ENCODE measurements at places on chromosomes 11 and 22.

DNA sequence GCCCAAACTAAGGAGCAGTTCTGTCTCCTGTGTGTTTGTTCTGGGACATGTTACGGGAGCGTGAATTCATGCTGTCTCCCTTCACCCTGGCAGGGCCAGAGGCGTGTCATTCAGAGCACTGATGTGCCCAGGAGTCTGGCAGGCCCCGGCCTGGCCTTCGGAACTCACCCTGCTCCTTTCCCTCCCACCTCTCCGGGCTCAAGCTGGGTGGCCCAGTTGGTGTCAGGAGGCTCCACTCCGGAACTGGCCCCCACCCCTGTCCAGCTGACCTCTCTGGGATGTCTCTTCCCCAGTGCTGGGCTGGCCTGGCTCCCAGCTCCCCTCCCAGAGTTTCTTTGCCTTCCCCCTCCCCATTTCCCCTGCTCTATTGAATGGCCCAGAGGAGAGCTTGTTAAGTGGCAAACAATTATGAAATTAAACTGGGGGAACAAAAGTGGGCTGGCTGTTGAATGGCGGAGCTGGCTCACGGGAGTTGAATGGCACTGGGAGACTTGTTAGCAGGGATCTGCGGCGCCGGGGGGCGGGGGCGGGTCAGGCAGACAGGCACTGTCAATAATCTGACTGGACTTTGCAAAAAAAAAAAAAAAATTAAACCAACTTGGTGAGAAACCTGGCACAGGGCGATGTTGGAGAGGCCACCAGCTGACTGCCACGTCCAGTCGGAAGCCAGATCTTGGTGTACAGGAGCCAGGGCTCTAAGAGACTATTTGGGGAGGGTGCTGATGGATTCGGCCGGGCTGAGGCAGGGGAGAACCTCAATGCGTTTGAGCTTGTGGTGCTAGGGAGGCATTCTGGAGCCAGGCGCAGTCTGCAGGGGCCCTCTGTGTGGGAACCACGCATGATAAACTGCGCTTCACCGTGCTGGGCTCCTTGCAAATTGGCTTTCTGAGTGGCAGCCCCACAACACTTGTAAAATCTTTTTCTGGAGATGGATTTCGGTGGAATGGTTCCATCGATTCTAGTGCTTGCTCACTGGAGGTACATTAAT, 1.3 kb downstream of the MPPED1 start:
- DNase-seq: no peak

DNA sequence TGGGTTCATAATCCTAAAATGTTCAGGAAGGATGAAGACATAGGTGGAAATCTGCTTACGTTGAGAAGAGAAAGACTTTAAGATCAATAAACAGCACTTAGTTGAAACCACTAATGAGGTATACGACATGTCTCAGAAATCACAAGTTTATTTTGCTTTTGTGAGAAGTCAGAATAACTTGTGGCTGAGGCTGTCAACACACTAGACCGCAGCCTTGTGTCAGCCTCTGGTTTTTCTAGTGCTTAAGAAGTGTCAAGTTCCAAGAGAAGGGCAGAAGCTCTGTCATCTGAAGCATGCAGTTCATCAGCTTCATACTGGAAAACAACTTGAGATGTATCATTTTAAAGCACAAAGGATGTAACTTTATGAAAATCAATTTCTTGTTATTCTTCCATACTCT, 420.9 kb downstream of the METTL15 start:
- DNase-seq: no peak

DNA sequence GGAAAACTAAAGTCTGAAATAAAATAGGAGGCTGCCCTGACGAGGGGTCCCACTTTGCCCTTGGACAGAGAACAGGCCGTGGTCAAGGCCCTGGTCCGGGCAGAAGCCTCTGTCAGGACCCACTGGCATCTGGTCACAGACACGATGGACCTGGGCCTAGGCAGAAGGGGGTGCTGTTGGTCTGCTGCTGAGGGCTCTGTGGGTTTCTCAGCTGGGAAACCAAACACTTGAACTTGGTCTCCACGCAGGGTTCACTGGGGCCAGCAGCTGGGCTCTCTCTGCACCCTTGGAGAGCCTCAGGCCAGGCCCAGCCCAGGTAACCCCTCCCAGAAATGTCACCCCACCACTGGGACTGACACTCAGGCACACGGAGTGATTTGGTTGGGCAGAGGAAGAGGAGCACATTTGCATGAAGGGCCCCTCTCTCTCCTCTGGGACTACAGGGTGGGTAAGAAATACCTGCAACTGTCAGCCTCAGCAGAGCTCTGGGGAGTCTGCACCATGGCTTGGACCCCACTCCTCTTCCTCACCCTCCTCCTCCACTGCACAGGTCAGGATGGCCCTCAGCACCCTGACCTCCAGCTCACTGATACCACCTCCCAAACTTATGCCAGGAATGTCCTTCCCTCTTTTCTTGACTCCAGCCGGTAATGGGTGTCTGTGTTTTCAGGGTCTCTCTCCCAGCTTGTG, 48.1 kb upstream of the TOP3B start:
- DNase-seq: no peak

DNA sequence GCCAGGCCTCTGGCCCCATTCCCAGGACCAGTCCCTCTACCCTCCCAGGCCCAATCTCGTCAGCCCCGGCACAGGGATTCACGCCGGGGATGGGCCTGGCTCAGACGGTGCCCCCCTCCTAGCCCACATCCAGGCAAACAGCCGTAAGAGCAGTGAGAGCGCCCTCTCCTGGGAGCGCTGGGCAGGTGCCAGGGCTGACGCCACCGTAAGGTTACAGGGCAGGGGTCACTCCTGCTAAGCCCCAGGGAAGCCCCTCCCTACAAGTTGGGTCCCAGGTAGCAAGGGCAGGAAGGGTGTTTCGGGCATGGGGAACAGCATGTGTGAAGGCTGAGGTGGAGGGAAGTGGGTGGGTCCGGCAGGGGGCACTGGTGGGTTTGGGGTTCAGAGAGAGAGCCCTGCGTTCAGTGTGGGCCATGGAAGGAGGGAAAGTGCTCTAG, 19.2 kb upstream of the PPARA start:
- DNase-seq: no peak

- DNase-seq: no peak
Observed at GRCh38 chr22:49803134-49803533, 24.5 kb downstream of the BRD1 start.

GRCh38 chr11:7688238-7688826, 15.0 kb upstream of the CYB5R2 start:
- no peak for DNase-seq

GRCh38 chr22:38034884-38035529, 22.2 kb upstream of the PICK1 start:
- DNase-seq: no peak

GRCh38 chr11:33735271-33736147, 714 bp downstream of the CD59 start:
- no peak for DNase-seq

GRCh38 chr22:31090217-31091085, 9.3 kb downstream of the SMTN start:
- DNase-seq: no peak

DNA sequence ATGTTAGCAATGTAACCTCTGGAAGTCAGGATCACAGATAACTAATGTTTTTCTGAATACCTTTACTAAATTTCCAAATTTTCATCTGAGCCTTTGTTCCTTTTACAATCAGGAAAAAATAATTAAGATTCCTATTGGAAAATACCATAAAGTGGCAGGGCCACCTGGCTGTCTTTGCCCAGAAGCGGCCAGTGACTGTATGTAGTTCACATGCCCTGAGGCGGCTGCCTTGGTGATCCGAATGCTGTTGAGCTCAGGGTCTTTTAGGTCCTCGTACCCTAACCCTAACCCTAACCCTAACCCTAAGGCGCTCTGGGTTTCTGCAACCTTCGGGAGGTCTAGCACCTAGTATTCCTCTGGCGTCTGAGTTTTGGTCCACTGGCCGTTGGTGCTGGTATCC, 8.5 kb upstream of the ARFGAP3 start:
- no peak for DNase-seq

DNA sequence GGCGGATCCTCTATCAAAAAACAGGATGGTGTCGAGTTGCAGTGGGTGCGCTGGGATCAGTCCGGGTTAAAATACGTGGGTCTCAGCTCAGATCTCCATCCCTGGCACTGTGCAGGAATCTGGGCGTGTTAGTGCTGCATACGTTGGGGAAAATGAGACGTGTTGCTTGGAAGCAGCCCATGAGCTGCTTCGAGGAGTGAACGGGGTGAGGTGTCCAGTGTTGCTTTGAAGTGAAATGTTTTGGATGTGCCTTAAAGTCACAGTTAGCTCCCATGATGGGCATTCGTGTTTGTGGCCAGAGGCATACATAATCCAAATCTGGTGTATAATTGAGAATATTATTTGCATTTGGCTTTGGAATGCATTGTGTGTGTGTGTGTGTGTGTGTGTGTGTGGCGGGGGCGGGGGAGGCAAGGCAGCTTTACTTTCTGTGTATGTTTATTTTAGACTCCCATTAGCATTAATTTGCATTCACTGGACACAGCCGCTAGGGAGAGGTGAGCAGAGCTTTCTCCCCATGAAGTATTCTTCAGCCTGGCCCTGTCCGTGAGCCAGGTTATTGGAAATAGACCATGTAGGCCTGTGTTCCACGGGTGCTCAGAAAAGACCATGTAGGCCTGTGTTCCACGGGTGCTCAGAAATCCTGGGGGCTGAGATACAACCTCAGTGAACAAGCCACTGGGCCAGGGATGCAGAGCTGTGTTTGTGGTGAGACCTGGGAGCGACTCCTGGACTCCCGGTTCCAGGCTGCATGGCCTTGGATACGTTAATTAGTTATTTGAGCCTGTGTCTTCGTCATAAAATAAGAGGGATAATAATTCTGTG, 134.6 kb downstream of the ST3GAL4 start:
- DNase-seq: no peak

DNA sequence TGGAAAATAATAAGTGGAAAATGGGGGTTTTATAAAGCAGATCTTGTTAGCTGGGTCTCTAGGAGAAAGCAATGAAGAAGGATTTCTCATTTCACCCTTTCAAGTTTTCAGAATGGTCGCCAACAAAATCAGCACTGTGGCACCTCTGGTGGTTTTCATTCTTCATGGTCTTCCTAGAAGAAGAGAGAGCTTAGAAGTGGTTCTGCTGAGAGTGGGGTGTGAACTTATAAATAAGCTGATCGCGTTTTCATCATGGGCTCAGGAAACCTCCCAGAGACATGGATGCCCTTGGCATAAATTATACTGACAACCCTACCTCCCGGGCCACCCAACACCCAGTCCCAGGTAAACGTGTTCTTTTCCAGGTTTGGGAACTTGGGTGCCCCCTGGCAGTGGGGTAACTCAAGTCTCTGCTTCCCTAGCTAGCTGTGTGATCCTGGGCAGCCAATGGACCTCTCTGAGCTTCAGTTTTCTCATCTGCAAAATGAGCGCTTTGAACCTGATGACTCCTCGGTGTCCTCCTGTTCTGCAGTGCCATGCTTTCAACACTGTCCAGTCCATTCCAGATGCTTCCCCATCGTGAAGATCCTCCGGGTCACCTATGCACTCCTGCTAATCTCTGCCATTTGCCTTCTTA, 72.6 kb upstream of the GRAMD1B start:
- no peak for DNase-seq

Data from amniotic stem cell (primary cell).